ENCODE measurements at places on chromosomes 5 and 9.

GRCh38 chr9:36039121-36039520 is 2.4 kb downstream of the RECK start:
- no peak for DNase-seq

- DNase-seq, result no peak
Observed at GRCh38 chr5:127302509-127302908, 11.9 kb downstream of the MEGF10 start.

DNA sequence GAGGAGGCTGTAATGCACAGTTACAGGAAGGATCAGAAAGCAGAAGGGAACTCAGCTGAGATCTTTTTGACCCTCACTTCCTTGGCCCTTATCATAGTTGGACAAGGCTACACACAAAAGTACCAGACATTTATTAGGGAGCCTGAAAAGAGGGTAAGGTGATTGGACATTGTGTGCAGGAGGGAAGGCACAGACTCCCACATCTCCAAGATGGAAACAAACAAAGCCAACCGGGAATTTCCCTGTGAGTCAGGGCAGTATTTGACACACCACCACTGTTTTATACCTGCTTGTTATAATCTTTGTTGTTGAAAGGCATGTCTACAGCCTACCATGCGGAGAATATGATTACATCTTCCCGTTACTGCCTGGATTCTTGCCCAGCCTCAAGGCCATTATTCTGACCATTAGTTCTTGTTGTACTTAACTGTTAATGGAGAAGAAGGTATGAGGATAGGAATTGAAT is 3.0 kb upstream of the CCNG1 start:
- no peak for DNase-seq

- DNase-seq, result no peak
Observed at GRCh38 chr5:125201446-125202052, 455.1 kb upstream of the ZNF608 start.

DNA sequence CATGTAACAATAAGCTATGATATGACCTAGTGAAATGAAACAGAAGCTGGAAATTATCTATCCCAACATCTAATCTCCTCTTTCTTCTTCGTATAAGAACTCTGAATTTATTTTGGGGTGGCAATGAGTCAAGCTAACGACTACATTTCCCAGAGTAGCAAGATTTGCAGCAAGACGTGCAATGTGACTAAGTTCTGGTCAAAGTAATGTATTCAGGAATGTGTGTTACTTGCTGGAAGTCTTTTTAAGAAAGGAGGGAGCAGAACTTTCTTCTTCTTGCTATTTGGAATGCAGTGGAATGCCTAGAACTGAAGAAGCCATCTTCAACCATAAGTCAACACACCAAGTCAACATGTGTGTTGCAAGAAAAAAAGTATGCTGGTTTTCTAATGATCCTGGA is 406.6 kb upstream of the MEF2C start:
- DNase-seq, result no peak

DNA sequence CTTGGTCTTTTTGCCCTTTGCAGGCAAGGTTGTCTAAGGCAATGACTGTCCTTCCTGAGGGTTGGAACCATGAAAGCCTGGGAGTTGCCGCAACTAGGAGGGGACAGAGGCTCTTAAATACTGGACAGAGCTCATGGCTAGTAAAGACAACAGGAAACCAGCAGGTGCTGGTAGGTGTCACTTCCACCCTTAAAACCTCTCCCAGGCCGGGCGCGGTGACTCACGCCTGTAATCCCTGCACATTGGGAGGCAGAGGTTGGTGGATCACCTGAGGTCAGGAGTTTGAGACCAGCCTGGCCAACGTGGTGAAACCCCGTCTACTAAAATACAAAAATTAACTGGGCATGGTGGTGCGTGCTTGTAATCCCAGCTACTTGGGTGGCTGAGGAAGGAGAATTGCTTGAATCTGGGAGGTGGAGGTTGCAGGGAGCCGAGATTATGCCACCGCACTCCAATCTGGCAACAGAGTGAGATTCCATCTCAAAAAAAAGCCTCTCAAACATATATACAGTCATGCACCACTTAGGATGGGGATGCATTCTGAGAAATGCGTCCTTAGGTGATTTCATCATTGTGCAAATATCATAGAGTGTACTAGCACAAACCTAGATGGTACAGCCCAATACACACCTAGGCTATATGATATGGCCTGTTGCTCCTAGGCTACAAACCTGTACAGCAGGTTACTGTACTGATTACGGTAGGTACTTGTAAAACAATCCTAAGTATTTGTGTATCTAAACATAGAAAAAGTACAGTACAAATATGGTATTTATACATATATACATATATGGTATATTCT is 102.7 kb downstream of the HSPA4 start:
- DNase-seq, result no peak

- no peak for DNase-seq
Observed at GRCh38 chr5:130759061-130759460, 406.0 kb downstream of the HINT1 start.

- DNase-seq, result peak; percentile 54
Observed at GRCh38 chr9:113590991-113591898, 127.7 kb downstream of the RGS3 start.

- DNase-seq, result no peak
Observed at GRCh38 chr5:74535926-74536325, 104.6 kb downstream of the ENC1 start.

GRCh38 chr9:90114641-90115425 is 510.0 kb downstream of the GADD45G start:
- DNase-seq, result no peak

DNA sequence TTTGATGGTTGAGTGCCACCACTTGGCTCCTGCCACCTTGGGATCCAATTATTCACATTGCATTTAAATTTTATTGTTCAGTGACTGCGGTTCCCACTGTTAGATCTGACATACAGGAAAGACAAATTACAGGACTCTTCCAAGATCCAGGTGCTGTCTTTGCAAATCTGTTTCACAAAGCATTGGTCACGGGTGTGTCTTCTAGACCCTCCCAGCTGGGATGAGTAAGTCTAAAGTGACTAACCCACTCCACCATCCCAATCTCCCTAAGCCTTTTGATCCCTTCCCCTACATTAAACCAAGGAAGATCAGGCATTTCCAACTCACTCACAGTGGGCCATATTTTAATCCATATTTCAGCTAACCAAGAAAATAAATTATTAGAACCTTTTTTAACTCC is 1016.3 kb upstream of the CTNND2 start:
- no peak for DNase-seq

DNA sequence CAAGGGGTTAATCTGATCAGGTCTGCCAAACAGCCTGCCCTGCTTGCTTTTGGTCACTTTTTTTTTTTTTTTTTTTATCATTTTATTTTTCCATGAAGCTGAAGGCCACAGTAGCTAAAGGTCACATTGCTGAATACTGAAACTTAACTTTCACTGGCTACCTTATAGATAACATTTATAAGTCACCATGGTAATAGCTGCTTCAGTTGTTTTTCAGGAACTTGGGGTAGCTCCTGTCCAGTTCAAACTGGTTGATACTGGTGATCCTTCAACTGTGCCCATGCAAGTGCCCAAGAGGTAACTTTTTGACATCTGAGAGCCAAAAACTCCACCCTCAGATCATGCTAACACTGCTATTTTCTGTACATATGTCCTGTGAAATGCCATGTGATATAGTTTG is 68.3 kb upstream of the RGS7BP start:
- no peak for DNase-seq

DNA sequence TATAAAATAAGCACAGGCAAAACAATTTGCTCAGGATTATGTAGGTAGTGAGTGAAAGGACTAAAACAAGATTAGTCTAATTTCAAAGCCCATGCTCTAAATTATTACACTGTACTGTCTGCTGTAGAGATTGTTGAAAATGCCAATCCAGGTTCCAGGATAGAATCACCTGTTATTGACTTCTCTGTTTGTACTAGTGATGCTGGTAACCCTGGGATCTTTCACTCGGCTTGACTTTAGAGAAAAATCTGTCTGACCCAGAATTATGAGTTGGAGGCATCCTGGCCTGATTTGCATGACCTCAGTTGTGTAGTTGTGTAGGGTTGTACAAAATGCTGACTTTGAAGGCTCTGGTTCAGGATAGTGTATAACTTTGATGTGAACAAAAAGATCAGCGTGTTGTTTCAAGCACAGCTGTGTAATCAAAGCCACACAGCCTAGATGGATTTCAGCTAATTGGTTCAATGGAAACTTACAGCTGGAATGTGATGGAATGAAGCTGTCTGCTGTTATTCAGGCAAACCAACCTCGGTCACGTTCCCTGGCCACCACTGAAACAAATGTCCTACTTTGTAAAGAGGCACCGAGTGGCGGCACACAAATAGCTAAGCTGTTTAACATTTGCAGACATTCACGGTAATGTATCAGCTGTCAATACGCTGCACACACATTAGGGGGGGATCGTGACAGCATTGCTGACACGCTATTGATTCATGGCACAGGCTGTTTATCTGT is 340.3 kb downstream of the KCTD16 start:
- DNase-seq, result no peak

GRCh38 chr5:39505363-39505762 is 80.6 kb upstream of the DAB2 start:
- DNase-seq, result no peak

- DNase-seq, result no peak
Observed at GRCh38 chr9:130289711-130290241, 24.2 kb downstream of the HMCN2 start.

- DNase-seq, result no peak
Observed at GRCh38 chr5:32436553-32437242, 7.8 kb downstream of the ZFR start.

- DNase-seq, result peak; percentile 62
Observed at GRCh38 chr5:94793113-94793815, 174.8 kb downstream of the SLF1 start.

- DNase-seq, result no peak
Observed at GRCh38 chr9:93676310-93677047, 100.1 kb downstream of the PHF2 start.

GRCh38 chr5:62421414-62421813 is 8.9 kb downstream of the IPO11 start:
- no peak for DNase-seq

- no peak for DNase-seq
Observed at GRCh38 chr5:179367491-179367890, 22.2 kb upstream of the ADAMTS2 start.

GRCh38 chr5:135955525-135955924 is 742 bp upstream of the LECT2 start:
- no peak for DNase-seq

- no peak for DNase-seq
Observed at GRCh38 chr5:146699664-146700418, 178.7 kb downstream of the PPP2R2B start.

GRCh38 chr9:127494304-127494702 is 43.0 kb downstream of the LRSAM1 start:
- DNase-seq, result no peak

GRCh38 chr9:130963916-130964315 is 24.9 kb upstream of the FIBCD1 start:
- DNase-seq, result no peak

DNA sequence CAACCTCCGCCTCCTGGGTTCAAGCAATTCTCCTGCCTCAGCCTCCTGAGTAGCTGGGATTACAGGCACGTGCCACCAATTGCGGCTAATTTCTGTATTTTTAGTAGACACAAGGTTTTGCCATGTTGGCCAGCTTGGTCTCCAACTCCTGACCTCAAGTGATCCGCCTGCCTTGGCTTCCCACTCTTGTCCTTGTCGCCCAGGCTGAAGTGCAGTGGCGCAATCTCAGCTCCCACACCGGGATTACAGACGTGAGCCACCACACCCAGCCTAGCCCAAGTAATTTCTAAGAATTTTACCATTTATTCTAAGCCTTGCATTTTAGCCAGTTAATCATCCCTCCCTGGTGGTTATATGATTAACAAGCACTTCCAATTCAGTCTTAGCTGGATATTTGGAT is 11.0 kb downstream of the NAIP start:
- no peak for DNase-seq

- no peak for DNase-seq
Observed at GRCh38 chr9:8391566-8391965, 592.0 kb upstream of the DMAC1 start.

- no peak for DNase-seq
Observed at GRCh38 chr5:115180165-115180709, 10.5 kb upstream of the TRIM36 start.

GRCh38 chr5:126562823-126563222 is 32.2 kb downstream of the ALDH7A1 start:
- no peak for DNase-seq

DNA sequence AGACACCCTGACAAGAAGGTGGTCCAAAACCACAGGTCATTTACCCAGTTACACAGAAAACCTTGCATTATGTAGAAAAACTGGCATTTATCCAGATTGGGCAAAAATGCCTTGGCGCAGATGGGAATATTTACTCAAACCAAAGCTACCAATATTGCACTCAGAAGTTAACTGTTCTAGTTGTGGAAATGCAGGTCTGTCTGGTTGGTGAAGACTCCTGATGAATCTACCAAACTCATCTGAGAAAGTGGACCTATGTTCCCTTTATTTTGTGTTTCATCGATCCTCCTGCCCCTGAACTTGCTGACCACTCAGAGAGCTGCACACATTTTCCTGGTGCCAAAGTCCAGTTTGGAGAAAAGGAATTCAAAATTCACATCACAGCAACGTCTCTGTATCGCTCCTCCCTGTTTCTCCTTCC is 85.2 kb upstream of the ALDH1A1 start:
- DNase-seq, result no peak

- no peak for DNase-seq
Observed at GRCh38 chr5:52277101-52277500, 510.6 kb upstream of the ITGA1 start.

DNA sequence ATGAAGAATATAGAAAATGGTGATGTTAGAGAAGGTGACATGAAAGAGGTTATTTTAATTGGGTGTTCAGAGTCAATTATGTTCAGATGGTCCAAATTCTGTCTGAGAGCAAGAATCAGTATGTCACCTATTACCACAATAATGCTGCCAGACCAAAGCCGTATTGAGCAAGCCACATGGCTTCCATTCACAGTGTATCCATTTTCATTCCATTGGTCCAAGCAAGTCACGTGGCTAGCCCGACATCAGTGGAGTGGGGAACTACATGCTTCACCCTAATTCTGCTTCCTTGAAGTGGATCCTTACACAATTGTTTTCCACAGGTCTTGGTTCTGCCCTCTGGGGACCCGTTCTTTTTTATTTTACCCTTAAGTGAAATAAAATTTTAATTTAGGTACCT is 413.5 kb downstream of the EBF1 start:
- DNase-seq, result no peak
